H9 (cell line): ENCODE measurements at places on chromosomes 6 and 20.

DNA sequence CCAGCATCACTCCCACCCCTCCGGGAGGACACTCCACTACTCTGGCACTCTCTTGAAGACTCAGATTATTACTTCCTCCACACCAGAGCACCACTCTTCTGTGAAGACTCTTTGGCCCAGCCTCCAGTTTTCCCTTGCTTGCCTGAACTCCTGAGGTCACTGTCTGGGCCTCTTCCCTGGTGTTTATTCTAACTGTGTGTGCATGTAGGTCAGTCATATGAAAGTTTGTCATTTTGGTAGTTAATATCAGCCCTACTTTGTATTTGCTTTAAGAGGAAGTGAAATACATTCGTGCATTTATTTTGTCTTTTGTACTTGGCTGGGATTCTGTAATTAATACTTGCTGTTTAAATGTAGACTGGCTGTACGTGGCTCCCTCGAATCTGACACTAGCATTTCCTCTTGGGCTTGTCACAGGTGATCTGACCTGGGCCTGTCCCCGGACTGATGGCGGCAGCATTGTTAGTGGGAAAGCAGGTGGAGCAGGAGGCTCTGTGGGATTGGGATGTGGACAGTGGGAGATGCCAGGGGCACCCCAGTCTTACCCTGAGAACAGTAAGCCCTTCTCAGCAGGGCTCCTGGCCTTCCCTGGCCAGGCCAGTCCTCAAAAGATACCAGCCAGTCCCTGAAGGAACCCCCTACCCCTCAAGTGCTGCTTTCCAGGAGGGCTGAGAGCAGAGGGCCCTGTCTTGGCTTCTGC is 350.5 kb downstream of the CDC5L start:
- DNase-seq, result no peak

- DNase-seq, result no peak
Observed at GRCh38 chr6:122977180-122977579, 18.9 kb upstream of the CLVS2 start.

DNA sequence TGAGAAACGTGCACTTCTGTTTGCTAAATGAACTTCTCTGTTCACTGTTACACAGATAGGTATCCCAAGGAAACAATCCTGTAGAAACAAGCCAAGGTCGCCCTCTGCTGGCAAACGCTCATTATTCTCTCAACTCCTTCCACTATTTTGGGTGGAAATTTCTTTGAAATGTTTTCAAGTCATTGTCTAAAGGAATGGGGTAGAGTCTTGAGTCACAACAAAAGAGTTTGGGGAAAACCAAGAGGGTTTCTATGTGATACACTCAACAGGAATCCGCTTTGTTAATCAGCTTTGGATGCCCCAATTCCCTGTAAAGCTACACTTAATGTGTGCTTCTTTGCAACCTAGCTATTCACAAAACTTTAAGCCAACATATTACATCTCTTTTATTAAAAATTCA is 4.6 kb upstream of the RAE1 start:
- peak; percentile 61 for DNase-seq

DNA sequence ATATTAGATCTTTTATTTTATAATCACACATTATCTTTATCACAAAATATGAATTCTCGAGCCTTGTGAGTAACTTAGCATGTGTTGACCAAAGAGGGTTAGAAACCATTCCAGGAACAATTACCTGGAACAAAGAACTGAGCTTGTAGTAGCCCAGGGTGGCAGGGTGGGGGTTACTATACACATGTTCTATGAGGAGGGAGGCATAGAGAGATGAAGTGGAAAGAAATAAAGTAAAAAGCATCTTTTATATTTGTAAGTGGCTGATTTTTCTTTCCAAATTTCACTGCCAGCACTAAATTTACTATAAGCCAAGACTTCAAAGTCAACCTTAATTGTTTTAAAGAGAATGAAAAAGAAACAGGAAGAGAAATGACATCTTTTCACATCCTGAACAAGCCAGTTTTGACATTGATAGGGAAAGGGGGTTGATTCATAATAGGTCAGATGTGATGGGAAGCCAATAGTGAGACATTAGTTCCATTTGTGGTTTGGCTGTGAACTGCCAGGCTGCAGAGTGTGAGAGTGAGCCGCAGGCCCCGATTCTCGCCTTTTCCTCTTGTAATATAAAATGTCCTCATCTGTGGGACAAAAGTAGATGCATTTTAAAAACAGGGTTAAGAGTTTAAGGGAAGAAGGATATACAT is 52.7 kb upstream of the MYB start:
- no peak for DNase-seq

DNA sequence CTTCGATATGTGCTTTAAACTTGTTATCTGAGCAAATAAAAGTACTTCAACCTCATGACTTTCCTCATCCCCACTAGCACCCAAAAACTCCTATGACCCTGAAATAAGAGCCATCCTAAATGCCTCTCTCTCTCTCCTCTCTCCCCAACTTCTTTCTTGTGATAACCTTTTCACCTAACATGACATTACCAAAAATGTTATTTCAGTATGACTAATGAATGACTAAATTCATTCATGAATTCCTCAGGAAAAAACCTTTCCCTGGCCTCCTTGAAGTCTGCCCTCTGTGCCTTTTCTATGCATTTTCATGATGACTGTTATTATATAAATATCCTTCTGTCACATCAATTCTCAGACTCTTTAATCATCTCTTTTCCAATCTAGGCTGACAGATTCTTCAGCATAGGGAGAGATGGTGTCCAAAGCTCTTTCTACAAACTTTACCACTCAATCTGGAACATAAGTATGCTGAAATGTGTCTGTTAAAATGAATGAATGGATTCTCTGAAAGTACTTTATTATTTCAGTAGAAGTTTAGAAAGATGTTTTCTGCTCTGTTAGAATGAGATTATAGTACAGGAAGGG is 114.3 kb upstream of the GGTLC1 start:
- DNase-seq, result no peak
